ENCODE measurements at places on chromosomes 1 and 21.

GRCh38 chr1:184865831-184866230 is 108.5 kb downstream of the NIBAN1 start:
- DNase-seq, result no peak

DNA sequence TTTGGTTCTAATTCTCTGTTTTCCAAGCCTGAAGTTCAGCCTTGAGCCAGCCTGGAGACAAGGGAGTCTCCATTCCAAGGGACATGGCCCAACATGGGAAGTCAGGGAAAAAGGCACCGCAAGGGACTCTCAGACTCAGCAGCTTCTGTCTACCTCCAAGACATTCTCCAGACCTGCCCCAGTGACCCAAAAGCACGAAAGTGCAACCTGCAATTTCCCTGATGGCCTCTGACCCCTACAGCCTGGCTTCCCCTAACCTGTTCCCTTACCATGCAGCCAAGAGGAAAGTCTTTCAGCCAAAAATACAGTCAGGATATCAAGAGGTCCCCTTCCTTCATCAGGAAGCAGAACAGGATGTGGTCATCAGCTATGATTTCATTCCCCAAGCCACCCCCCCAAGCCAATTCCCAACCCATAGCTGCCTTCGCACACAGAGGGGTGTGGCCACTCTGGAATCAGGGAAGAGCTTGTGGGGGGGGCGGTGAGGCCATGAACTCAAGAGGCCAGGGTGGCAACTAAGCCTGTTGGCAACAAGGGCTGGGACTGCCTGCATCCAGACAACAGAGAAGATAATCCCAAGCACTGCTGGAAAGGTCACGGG is 59.2 kb downstream of the TIAM1 start:
- DNase-seq, result no peak

DNA sequence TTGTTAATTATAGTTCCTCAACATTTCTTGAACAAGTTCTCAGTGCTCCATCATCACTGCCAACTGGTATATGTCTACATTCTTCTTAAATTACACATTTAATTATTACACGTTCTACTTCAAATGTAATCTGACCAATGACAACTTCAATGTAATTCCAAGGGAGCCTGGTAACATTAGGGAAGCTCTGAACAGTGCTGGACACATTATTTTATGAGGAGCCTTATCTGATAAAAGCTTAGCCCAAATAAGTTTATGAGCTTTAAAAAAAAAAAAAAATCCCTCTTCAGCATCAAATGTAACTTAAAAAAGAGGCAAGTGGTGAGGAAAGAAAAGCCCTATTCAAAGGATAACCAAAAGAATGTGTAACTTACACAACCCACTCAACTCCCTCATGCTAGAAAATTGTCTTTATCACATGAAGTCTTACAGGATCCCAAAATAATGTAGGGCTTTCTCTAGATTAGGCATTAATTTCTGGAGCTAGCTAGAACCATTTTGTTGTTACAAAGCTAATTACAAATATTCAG is 35.2 kb upstream of the ABCA4 start:
- DNase-seq, result no peak

DNA sequence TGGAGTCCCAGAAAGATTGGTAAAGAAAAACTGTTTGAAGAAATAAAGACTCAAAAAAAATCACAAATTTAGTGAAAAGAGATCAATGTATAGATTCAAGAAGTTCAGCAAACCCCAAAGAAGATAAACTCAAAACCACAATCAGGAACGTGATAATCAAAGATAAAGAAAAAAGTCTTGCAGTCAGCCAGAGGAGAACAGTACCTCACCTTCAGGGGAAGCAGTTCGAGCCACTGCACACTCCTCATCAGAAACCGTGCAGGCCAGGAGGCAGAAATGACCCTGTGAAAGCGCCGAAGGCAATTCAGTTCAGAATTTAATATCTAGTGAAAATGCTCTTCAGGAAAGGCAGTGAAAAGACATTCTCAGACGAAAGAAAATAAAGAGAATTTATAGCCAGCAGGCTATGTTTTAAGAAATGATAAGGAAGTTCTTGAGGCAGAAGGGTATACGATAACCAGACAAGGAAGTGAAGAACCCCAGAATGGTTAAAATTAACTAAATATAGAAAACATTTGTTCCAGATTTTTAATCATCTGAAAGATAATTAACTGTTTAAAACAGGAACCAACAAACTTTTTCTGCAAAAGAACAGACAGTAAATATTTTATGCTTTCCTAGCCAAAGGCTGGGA is 13.5 kb upstream of the SUMO3 start:
- DNase-seq, result no peak

DNA sequence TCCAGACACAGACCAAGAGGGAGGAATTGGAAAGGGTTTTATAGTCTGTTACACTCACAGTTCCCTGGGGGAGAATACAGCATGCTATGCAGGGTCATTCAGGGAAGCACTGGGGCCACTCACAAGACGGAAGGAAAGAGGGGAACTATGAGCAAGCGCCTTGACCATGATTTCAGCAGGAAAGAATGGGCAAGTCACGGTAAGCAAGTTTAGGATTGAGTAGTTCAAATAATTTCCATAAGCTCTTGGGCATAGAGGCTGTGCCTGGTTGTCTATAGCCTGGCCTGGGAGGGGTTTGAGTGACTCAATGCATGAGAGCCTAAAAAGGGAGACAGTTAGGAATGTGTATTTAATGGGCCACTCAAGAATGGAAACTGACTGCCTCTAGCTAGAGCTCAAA is 176.7 kb downstream of the TTLL7 start:
- peak; percentile 58 for DNase-seq

- no peak for DNase-seq
Observed at GRCh38 chr1:199132006-199132405, 493.2 kb downstream of the PTPRC start.

DNA sequence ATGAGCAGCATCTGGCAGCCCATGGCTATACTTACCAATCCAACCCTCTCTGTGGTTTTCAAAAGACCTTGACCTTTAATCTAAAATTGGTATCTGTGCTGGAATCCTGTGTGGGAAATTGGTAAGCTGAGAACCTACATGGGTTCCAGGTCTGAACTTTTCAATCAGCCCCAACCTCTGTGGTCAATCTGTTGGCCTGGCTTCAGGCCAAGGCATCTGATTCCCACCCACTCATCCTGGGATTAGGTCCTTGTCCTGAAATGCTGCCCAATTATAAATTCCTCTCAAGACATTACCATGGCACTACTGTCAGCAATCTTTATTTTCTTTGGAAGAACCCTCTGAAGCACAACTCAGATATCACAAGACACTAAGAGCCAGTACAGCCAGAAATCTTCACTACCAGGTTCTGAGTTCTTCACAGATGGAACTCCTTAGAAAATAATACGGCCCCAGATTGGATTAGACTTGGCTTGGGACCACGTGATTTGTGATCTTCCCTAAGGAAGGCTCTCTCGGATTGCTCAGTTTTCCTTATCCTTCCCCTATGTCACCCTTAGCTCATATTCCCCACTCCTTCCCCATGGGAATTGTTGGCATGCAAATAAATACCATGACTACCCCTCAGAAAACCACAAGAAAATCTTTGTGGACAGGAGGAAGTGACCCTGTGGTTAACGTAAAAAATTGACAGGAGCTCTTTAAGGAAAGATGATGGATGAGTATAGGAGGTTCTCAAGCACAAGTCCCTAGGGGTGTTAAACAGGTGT is 207.9 kb upstream of the ST6GALNAC5 start:
- peak; percentile 20 for DNase-seq

GRCh38 chr21:46168238-46168637 is 12.9 kb upstream of the FTCD start:
- no peak for DNase-seq

DNA sequence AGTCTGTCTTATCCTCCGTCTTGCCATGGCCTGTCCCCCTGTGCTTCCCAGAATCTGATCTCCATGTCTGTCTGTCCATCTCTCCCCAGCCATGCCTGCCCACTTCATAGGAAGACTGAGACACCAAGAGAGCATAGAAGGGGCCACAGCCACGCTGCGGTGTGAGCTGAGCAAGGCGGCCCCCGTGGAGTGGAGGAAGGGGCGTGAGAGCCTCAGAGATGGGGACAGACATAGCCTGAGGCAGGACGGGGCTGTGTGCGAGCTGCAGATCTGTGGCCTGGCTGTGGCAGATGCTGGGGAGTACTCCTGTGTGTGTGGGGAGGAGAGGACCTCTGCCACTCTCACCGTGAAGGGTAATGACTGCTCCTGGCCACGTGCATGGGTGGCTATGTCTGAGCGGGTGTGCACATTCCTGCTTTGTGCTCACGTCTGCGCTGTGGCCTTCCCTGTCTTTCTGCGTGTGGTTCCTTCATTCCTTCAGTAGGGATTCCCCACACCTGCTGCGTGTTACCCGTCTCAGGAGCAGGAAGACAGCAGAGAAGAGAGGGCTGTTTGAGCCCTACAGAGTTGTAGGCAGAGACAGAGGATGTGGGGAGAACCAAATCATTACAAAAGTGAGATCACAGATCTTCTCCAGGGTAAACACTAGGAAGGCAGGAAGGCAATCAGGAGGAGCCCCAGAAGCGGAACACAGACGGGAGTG is 80.8 kb downstream of the OBSCN start:
- DNase-seq, result no peak

DNA sequence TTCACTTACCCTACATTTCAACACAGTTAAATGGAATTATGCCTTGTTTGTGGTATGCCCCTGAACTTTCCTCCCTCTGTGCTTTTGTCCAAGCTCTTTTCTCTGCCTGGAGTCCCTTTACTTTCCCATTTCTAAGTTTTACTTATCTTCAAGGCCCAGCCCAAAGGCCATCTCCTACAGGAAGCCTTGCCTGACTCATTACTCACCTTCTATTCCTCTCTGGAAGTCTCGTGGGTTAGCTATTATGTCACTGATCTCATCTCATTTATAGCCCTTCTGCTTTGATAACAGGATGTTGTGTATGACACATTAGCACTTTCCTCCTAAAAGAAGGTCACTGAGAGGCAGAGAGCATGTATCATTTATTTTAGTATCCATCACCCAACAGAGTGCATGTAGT is 78.8 kb upstream of the CD1D start:
- no peak for DNase-seq

GRCh38 chr1:25004355-25004754 is 74.3 kb upstream of the RUNX3 start:
- no peak for DNase-seq

DNA sequence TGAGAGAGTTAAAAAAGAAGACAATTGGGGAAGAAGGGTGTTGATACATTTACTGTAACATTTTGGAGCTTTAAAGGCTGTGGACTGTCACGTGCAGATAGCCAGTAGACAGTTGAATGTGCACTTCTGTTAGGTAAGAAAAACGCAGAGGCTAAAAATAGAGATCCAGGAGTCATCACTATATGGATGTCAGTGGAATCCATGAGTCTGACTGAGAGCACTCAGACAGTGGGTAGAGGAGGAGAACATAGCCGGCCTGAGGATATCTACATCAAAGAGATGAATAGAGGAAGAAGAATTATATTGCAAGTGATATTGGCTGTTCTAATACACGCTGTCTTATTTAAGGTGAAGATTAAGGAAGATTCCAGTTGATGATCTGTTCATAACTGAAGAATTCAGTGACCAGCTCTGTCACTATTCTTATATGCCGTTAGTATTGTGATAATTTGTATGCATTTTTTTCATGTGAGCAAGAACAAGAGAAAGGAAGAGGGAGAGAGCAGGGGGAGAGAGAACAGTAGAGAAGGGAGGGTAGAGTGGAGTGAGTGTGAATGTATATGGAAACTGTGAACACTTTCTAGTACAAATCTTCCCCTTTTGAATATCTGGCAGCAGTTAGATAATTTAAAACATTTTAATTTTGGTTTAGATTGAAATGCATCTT is 344.8 kb downstream of the CHRM3 start:
- no peak for DNase-seq

GRCh38 chr1:15110128-15110866 is 43.2 kb upstream of the TMEM51 start:
- DNase-seq, result no peak

- DNase-seq, result no peak
Observed at GRCh38 chr1:10419351-10419750, 10.9 kb upstream of the CENPS start.

GRCh38 chr1:52723260-52723659 is 3.0 kb upstream of the ZYG11B start:
- no peak for DNase-seq

DNA sequence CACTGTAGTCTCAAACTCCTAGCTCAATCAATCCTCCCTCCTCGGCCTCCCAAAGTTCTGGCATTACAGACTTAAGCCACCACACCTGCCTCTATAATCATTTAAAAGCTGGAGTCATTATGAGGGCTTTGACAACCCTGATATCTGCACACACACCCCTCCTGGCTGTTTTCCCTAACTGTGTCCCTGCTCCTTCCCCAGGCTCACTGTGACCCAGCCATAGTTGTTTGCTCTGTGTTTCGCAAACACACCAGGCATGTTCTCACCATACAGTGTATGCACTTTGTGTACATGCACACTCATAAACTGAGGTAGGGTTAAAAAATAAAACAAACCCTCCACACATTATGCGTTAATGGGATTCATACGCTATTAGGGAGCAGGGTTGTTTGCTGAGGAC is 21.8 kb upstream of the IL20 start:
- DNase-seq, result no peak

- DNase-seq, result no peak
Observed at GRCh38 chr1:37153116-37154100, 119.1 kb upstream of the GRIK3 start.
